ENCODE measurements at places on chromosomes 3 and 15. TPM values are rescaled to one million over a fixed set of nuclear protein-coding genes. Genes with fewer than 3 reads are reported as not detected.

NEO1 gene
- total RNA-seq = 0.09 TPM

LOXL1 gene
- total RNA-seq = 20.2 TPM

POC1A gene
- 6.8 TPM for total RNA-seq

LIPH gene
- total RNA-seq = 2.5 TPM

FANCI gene
- 14.0 TPM for total RNA-seq

SLC51B gene
- total RNA-seq = not detected

SAXO2 gene
- 0.19 TPM for total RNA-seq

Measured in endothelial cell of coronary artery (primary cell).